ENCODE measurements at places on chromosomes 1 and 21.

DNA sequence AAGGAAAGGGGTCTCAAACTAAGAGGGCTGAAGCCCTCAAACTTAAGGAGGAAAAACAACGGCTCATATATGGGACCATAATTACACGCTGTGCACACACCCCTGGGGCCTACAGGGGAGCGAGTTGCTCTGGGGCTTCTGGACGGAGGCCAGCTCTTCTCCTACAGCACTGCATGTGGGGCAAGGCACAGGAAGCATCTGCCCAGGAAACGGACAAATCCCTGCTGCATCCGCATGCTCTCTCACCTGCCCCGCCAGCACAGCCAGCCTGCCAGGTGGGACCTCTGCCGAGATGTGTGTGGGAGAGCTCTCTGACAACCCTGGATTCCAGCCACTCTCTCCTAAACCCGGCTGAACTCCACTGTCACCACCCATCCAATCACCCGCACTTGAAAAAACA lies 54.1 kb downstream of the MRPL37 start:
- DNase-seq = no peak

DNA sequence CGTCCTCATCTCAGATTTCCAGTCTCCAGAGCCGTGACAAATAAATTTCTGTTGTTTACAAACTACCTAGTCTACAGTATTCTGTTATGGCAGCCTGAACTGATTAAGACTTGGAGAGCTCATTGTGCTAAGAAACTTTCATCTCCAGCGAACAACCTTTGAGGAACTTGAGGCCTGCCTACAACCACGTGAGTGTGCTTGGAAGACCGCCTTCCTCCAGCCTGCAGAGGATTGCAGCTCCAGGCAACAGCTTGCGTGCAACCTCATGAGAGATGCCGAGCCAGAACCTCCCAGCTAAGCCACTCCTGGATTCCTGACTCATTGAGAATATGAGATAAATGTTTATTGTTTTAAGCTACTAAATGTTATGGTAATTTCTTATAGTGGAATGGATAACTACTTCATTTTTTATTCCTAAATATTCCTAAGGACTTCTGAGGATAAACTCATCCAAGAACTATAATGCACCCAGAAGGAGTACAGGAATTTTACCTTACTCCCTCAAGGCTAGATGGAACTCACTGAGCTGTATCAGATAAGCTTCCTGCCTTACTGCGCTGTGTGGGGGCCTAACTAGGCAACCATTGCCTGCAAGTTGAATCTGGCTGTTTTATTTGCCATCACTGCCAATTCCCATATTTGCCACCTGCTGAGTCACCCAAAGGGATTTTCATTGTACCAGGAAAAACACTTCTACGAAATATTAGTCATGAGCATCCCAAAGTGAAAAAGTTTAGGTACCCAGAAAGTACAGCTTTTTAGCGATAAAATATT lies 17.6 kb downstream of the FAM177B start:
- DNase-seq = no peak

DNA sequence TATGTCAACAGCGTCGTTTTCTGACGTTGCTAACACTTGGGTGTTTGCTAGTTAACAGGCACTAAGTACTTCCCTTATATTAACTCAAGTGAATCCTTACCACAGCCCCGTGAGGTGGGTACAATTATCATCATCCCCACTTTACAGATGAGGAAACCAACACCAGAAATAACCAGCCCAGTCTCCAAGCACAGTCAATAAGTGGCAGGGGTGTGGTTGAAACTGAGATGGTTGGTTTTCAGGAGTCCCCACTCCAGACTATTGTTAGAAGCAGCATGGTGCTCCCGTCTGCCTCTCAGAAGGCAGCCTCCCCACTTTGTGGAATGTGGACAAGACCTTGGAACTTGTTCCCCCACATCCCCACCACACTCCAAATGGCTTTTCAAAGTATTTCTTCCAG lies 45.7 kb upstream of the ACOT11 start:
- no peak for DNase-seq

- DNase-seq = no peak
Measured at GRCh38 chr1:153799566-153800465, 24.6 kb downstream of the SLC27A3 start.

DNA sequence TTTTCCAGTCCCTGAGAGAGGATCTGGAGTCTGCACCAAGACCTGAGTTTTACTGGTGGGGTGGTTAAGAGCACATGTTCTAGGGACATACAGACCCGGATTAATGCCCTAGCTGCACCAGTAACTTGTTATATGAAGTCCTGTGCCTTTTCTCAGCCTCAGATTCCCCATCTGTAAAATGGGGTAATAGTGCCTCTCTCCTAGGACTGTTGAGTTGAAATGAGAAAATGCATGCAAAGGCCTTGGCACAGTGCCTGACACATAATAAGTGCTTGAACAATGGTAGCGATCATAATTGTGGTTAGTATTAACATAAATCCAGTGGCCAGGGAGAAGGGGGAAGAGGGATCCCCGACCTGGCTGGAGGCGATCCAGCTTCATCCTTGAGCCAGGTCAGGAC lies 12.3 kb downstream of the AHDC1 start:
- DNase-seq = no peak

All from activated T-helper 1 cell treated with Interleukin-2 at 50 U/mL for 16 hours (primary cell).